Stimulated activated CD8-positive, alpha-beta memory T cell treated with anti-CD3 and anti-CD28 coated beads, Interleukin-4, amount 100 ng/mL, for 48 hours (primary cell): ENCODE measurements at places on chromosomes 1 and 21.

GRCh38 chr1:51215169-51215568 lies 20.9 kb upstream of the RNF11 start:
- DNase-seq, result no peak

GRCh38 chr1:69777971-69778370 lies 210.2 kb downstream of the LRRC7 start:
- no peak for DNase-seq

DNA sequence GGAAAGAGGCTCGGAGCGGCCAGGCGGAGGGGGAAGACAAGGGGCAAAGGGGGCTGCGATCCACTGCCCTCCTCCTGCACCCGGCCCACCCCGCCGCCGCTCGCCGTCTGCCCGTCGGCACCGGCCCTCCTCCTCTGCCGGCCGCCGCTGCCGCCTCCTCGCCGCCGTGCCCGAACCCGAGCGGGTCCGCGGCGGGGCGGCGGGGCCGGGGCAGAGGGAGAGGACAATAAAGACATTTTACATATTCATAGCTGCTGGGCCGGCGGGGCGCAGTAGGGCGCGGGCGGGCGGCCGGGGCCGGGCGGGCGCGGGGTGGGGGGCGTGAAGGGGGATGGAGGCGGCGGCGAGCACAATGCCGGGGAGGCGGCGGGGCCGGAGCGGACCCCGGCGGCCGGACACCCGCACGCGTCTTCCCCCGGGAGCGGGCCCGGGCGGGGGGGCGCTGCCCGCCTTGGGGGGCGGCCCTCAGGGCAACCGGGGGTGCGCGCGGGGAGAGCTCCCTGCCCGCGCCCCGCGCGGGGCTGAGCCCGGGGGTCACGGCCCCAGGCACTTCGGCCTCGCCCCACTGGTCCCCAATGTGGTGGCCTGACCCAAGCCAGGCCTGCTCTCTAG lies 546 bp downstream of the POU2F1 start:
- no peak for DNase-seq

DNA sequence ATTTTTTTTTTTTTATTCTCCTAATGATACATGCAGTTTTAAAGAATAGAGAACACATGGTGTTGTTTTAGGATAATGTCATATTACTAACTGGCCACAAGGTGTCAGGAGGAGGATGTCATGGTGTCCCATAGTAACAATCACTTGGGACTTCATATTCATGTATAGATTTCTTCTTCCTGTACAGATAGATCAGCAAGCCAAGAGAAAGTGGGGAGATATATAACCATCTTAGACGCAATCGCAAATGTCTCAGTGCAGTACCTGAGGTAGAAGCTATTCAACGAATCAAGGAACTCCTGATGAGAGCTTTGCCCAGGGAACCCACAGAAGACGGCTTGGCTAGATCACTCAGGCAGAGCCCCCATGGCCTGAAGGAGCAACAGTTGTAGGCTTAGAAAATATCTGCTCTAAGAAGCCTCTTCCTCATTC lies 12.3 kb downstream of the OR2T11 start:
- DNase-seq, result no peak

GRCh38 chr1:59509341-59509875 lies 212.5 kb downstream of the FGGY start:
- no peak for DNase-seq

GRCh38 chr1:160665330-160666078 lies 18.7 kb upstream of the SLAMF1 start:
- DNase-seq, result no peak

GRCh38 chr1:182520736-182521135 lies 68.3 kb downstream of the RNASEL start:
- DNase-seq, result no peak

GRCh38 chr1:107593501-107594209 lies 371.3 kb downstream of the VAV3 start:
- no peak for DNase-seq

DNA sequence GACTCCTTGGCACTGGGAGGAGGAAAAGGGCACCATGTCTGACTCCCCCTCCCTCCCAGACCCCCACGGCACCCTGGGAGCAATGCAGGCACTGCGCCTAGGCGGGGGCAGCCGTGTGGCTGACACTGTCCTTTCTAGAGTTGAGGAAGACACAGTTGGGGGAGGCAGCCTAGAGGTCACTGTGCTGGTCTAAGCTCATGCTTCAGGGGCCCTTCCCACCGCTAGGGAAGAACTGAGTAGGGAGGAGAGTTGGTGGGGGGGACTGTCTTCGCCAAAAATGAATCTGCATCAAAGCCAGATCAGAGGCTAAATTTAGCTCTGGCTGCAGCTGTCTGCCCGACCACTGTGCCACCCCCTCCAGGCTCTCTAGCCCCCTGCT lies 3.4 kb downstream of the SEMA6C start:
- DNase-seq, result no peak
